ENCODE measurements at places on chromosomes 13 and 19.

DNA sequence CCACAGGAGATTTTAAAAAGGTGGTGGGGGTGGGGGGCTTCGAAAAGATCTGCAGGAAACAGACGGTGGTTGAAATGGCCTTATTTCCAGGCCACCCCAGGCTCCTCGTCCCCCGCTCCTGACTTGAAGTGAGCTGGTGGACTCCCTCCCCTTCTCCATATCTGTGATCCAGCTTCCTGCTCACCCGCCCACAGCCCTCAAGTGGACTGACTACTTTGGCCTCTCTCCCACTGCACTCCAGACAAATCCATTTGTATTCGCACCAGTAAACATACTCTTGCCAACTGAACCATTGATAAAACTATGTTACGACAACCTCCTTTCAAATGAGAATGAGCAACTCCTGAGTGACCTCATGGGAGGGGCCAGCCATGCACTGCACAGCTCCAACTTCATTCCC is 259.5 kb downstream of the COL4A1 start:
- peak; percentile 94 for DNase-seq

- no peak for DNase-seq
Measured at GRCh38 chr13:45809801-45810394, 41.7 kb downstream of the SIAH3 start.

DNA sequence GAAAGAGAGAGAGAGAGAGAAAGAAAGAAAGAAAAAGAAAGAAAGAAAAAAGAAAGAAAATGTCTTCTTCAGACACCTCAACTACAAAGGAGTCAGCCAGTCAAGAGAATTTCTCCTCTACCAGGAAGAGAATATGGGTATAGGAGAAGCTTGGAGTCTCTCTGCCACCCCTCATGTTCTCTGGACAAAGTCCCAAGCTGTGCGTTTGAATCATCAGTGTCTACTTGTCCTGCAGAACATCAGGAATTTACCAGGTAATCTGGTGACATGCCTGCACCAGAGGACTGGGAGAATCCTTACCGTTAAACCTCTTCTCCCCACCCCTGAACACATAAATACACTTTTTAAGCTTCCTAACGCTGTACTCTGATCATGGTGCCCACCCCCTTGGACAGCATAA is 119.5 kb downstream of the TM9SF2 start:
- DNase-seq: no peak

DNA sequence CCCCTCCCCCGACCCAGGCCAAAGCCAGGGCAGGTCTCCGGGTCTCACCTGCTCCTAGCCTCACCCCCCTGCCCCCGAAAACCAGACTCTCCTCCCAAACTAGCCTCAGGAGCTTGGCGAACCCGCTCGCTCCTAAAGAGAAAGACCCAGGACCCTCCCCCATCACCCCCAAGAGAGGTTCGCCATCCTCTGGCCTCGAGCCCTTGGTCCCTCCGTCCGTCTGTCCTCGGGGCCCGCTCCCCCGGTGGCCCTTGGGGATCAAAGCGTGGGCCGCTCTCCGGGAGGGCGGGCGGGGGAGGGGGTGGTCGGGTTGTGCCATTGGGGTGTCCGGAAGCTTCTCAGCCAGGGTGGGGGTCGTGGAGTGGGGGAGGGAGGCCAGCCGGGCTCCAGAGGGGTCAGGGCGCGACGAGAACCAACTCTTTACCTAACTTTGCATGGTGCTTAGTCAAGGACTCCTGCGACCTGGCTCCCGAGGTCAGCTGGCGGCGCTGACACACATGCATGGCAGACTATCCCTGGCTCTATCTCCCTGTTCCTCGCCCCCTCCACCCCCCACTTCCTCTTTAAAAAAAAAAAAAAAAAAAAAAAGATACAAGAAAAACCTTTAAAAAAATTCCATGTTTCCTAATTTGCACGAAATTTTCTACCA is 15.6 kb downstream of the SMIM24 start:
- no peak for DNase-seq

- peak; percentile 42 for DNase-seq
Measured at GRCh38 chr19:49119411-49120324, at the start of gene PPFIA3. Gene PPFIA3, plus strand, starts transcription at chr19:49119544. Its CDS starts 8,330 bp downstream, at chr19:49127874.

DNA sequence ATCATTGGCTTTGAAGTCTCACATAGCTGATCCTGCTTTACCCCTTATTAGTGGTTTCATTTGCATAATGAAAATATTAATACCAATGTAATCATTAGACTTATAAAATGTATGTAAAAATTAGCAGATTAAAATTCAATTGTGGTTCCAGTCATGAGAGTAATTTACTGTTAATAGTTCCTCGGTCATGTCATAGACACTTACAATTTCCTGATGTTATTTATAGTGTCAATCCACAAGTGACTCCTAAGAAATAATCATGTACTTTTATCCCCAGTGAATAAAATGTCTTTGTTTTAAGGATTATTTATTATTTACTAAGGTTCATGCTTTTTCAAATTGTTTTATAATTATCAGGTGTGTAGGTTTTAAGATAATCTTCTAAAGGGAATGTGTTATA is 138.5 kb downstream of the PCDH9 start:
- no peak for DNase-seq

DNA sequence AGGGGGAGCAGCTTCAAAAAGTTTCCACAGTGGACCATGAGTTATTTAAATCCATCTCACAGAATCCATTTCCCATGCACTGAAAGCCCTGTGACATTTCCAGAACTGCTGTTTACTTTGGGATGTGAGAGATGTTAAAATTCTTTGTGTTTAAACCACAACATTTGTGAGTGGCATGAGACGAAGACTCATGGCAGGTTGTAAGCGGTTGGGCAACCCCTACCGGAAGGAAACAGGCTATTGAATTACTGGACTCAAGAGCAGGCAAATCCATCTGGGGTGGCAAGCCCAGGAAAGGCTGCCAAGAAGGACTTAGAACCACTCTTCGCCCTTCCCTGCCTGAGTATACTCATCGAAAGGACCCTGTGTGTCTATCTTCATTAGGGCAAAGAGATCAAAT is 22.3 kb upstream of the CLDN10 start:
- DNase-seq: peak; percentile 20

DNA sequence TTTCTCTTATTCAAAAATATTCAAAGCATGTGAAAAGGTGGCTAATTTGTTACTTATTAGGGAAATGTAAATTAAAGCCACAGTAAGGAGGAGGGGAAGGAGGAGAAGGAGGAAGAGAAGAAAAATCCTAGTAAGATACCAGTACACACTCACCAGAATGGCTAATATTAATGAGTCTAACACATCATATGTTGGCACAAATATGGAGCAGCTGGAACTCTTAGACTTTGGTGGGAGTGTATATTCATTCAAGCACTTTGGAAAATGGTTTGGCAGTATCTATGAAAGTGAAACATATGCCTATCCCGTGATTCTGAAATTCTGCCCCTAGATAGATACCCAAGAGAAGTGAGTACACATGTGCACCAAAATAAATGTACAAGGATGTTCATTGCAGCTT is 38.1 kb upstream of the RGCC start:
- no peak for DNase-seq

- DNase-seq: no peak
Measured at GRCh38 chr19:35177377-35178274, 23.1 kb downstream of the FXYD5 start.

DNA sequence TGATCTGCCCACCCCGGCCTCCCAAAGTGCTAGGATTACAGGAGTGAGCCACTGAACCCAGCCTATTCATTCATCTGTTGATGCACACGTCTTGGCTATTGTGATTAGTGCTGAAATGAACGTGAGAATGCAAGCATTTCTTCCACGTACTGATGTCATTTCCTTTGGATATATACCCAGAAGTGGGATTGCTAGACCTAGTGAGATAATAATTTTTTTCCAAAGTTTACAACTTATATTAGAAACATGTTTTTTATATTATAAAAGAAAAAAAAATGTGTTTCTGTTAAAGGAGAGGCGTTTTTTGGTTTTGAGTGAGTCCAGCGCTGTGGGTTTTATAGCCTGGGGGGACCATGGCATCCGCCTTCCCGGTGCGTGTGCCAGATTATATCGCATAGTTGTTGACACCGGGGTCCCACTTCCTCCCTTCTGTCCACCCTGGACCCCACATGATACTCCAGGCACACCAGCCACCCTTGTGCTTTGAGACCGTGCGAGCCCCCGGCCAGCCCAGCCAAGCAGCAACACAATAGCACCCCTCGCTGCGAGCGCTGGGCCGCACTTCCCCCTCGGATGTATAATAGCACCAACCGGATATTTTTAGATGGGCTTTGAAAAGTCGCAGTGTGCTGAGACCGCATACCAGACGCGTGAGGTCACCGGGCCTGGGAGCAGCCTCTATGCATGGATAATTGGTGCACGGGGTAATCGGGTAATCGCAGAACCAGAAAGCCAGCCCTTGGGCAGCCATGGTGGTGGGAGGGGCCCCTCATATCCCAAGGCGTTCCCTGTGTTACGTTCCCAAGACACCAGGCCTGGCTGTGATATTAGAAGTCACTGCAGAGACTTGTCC is 59.6 kb downstream of the MYO9B start:
- DNase-seq: peak; percentile 94

- peak; percentile 54 for DNase-seq
Measured at GRCh38 chr13:65724226-65724625, 1505.9 kb downstream of the PCDH9 start.

- DNase-seq: peak; percentile 38
Measured at GRCh38 chr13:109144693-109145437, 515.5 kb downstream of the MYO16 start.

- DNase-seq: peak; percentile 92
Measured at GRCh38 chr13:109654341-109655205, 131.8 kb downstream of the IRS2 start.

DNA sequence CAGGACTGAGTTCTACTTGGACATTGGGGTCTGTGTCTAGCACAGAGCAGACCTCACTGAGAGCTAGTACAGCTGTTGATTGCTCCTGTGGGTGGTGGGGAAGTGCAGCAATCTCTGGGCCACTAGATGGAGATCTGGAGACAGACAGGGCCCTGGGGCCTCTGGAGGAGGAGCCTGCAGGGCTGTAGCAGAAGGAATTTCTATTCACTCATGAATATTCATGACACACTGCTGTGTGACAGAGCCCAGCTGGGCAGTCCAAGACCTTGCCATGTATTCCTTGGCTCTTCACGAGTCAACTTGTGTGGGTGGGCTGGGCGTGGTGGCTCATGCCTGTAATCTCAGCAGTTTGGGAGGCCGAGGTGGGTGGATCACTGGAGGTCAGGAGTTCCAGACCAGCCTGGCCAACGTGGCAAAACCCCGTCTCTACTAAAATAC is 37.5 kb downstream of the SUGP2 start:
- peak; percentile 91 for DNase-seq

DNA sequence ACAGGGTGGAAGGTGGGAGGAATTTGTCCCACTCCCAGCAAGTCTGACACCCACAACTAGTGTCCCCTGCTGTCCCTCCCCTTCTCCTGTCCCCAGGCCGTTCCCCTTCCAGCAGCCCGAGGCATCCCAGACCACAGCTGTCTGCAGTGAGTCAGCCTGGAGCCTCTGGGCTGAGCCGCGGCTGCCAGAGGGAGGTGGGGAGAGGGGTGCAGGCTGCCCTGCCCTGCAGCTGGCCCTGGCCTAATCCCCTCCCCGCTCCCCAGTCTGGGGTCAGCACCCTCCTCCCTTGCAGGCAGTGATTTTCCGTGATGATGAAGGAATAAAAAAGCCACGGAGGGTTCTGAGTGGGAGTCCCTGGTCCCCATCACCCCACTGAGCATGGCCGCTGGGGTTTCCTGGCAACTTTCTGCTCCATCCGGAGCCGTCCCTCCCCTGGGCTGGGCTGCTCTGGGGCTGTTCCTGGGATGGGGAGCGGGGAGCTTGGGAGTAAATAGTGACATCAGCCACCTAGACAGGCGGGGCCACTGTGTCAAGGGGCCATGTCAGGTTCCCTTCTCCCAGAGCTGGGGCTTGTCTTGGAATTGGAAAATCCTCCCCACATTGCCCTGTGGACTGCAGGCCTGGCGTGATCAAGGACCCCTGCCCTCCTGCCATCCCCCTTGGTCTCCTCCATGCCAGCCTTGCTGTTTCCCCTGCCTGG is 16.8 kb downstream of the SPC24 start:
- peak; percentile 86 for DNase-seq

DNA sequence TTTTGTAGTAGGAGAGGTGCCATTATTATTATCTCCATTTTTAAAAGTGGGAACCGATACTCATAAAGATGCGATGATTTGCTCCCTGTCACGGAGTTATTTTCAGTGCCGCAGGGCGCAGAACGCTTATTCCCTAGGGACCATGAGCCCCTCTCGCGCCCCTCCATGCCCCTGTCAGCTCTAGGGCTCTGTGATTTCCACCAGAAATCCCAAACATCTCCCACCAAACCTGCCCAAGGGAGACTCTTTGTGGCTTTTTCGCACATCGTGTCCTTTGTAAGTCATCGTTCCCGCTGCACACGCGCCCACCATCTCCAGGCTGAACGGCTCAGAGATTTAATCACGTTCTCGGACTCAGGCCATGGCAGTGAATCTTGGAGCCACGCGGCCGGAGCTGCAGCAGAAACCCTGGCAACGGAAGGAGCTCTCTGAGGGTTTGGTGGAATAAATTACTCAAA is 105.1 kb downstream of the DNAJC15 start:
- DNase-seq: peak; percentile 26

- peak; percentile 86 for DNase-seq
Measured at GRCh38 chr13:76879203-76879882, 6.9 kb downstream of the KCTD12 start.

GRCh38 chr19:7386308-7386707 is 37.6 kb downstream of the ARHGEF18 start:
- no peak for DNase-seq

DNA sequence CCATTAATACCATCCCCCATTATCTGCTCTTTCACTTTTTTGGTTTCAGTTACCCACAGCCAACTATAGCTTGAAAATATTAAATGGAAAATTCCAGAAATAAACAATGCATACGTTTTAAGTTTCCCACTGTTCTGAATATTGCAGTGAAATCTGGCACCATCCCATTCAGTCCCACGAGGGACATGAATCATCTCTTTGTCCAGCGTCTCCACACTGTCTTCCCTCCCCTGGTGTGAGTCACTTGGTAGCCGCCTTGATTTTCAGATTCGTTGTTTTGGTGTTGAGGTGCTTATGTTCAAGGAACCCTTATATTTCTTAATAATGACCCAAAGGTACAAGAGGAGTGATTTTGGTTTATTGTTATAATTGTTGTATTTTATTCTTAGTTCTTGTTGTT is 246.1 kb downstream of the DCT start:
- DNase-seq: peak; percentile 98

- peak; percentile 58 for DNase-seq
Measured at GRCh38 chr19:45547965-45548609, 36.5 kb downstream of the OPA3 start.

GRCh38 chr19:55239004-55239403 is 10.4 kb upstream of the TMEM86B start:
- no peak for DNase-seq

GRCh38 chr19:38122402-38123093 is 101.5 kb downstream of the DPF1 start:
- DNase-seq: no peak

GRCh38 chr19:17020823-17021222 is 5.8 kb downstream of the CPAMD8 start:
- peak; percentile 19 for DNase-seq

GRCh38 chr13:114064450-114065140 is 67.8 kb downstream of the RASA3 start:
- peak; percentile 43 for DNase-seq

DNA sequence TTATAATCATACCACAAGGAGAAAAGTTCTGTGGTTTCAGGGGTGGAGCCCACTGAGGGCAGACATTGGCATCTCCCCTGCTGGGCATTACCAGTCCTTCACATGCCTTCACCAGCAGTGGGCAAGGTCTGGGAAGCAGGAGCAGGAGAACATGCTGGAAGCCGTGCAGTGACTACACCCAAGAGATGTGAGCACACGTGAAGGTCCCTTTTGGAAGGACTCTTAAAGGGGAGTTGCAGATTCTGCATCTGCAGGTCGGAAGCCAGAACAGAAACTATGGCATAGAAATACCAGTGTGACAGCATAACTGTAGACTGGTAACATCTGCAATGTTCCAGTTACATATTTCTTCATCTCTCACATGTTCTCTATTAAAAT is 26.9 kb upstream of the KL start:
- no peak for DNase-seq
